ENCODE measurements at places on chromosomes 12 and 14.

- DNase-seq: no peak
These were observed 62.9 kb downstream of the RFX4 start for GRCh38 chr12:106645465-106646330.

DNA sequence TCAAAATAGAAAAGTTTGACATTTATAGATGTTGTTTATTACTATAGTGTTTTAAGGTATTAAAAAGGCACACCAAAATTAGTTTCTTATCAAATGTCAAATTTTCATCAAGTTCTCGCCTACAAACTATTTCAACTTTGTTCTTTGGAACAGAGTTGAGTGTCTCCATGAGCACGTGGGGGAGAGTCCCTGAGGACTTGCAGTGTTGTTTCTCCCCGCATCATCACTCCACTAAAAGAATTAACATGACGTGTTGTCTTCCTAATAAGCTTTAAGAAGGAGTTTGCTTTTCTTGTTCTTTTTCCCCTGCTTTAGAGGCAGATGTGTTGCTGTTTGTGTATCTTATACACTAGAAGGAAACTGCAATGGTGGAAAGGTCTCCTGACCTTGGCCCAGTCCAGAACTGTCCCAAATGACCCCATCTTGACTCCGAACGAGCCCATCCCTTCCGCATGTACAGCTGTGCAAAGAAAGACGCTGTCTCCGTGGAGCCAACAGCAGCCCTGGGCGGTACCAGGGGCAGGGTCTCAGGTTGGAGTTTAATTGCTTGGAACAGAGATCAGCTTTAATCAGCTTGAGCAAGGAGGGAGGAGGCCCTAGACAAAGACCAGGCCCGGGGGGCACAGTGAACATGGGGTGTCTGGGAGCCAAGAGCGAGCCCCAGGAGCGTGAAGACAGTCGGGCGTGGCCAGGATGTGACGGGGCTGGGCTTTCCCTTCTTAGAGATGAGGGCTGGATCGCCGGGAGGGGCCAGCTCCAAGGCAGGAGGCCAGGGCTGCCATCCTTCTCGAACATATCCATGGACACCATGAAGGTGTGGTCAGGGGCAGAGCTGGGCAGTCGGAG is 215.4 kb upstream of the RTL1 start:
- no peak for DNase-seq

- DNase-seq: no peak
These were observed 29.2 kb upstream of the SEL1L start for GRCh38 chr14:81562818-81563217.

- DNase-seq: no peak
These were observed 9.0 kb downstream of the TUBA1C start for GRCh38 chr12:49273726-49274395.

GRCh38 chr14:45976001-45976400 is 675.6 kb downstream of the RPL10L start:
- no peak for DNase-seq

DNA sequence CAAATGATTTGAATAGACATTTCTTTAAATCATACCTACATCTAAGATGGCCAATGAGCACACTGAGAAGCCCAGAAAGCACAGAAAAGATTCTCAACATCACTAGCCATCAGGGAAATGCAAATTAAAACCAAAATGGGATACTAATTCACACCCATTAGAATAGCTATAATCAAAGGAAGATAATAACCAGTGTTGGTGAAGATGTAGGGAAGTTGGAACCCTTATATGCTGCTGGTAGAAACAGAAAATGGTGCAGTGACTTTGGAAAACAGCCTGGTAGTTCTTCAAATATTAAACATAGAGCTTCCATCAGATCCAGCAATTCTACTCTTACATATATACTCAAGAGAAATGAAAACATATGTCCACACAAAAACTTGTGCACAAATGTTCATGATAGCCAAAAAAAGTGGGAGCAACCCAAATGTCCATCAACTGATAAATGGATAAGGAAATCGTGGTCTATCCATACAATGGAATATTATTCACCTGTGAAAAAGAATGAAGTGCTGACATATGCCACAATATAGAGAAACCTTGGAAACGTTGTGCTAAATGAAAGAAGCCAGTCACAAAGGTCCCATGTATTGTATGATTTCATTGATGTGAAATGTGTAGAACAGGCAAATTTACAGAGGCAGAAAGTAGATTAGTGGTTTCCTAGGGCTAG is 24.4 kb downstream of the SYNE3 start:
- no peak for DNase-seq

GRCh38 chr12:125971981-125972380 is 906.7 kb downstream of the AACS start:
- DNase-seq: no peak

GRCh38 chr14:46325777-46326176 is 325.8 kb downstream of the RPL10L start:
- no peak for DNase-seq

DNA sequence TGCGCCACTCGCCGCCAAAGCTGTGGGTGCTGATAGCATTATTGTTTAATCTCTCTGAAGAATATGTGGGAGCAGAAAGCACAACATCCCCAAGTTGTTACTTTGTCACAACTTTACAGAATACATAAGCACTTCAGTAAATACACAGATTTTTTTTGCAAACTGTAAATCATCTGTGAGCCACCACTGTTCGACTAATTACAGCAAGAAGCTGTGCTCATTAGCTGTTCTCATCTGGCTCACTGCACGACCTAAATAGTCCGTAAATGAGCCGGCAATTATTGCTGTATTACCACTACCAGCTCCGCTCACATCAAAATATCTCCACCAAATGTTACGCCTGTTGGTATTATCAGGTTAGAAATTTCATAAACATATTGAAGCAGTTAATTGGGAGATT is 228.9 kb upstream of the PRKD1 start:
- no peak for DNase-seq

DNA sequence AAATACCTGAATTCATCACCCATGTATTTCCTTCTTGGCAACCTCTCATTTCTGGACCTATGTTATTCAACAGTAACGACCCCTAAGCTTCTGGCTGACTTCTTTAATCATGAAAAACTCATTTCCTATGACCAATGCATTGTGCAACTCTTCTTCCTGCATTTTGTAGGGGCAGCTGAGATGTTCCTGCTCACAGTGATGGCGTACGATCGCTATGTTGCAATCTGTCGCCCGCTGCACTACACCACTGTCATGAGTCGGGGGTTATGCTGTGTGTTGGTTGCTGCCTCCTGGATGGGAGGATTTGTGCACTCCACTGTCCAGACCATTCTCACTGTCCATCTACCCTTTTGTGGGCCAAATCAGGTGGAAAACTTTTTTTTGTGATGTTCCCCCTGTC is 356 bp downstream of the OR4Q2 start:
- DNase-seq: no peak

- peak; percentile 57 for DNase-seq
These were observed 8.3 kb downstream of the KTN1 start for GRCh38 chr14:55588259-55588699.

- no peak for DNase-seq
These were observed 178.0 kb downstream of the GRIP1 start for GRCh38 chr12:66500841-66501240.

GRCh38 chr12:33330940-33331339 is 108.7 kb downstream of the SYT10 start:
- no peak for DNase-seq

DNA sequence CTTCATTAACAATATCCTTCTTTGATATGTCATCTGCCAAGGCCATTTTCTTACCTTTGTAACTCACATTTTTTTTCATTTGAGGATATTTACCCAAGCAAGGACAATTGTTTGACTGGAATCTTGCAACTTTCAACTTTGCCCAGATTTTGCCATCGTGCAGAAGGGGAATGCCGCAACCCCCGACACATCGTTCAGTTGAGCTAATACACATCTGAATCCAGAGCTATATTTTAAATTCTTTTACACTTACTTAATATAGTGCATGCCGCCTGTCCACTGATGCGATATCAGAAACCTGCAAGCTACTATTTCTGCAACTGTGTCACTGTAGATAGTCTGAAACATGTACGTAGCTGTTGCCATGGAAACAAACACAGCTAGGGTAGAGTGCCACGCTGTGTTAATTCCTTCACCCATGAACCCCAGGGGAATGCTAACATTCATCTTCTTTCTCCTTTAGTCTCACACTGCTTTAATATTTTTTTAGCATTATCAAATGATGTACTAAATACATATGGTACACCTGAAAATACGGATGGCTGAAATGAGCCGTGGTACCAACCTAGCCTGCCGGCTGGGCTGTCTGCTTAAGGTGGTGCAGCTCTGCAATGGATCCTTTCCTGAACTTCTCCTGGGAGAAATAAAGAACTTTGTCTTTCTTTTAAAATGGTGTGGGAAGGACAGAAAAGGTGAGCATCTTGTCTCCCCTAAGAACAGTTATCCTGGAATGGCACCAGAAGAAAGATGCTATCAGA is 77.0 kb upstream of the FOXN3 start:
- DNase-seq: no peak

GRCh38 chr14:57390806-57391516 is 575 bp downstream of the NAA30 start:
- DNase-seq: peak; percentile 63

- no peak for DNase-seq
These were observed 19.3 kb downstream of the CYP46A1 start for GRCh38 chr14:99703381-99703780.

DNA sequence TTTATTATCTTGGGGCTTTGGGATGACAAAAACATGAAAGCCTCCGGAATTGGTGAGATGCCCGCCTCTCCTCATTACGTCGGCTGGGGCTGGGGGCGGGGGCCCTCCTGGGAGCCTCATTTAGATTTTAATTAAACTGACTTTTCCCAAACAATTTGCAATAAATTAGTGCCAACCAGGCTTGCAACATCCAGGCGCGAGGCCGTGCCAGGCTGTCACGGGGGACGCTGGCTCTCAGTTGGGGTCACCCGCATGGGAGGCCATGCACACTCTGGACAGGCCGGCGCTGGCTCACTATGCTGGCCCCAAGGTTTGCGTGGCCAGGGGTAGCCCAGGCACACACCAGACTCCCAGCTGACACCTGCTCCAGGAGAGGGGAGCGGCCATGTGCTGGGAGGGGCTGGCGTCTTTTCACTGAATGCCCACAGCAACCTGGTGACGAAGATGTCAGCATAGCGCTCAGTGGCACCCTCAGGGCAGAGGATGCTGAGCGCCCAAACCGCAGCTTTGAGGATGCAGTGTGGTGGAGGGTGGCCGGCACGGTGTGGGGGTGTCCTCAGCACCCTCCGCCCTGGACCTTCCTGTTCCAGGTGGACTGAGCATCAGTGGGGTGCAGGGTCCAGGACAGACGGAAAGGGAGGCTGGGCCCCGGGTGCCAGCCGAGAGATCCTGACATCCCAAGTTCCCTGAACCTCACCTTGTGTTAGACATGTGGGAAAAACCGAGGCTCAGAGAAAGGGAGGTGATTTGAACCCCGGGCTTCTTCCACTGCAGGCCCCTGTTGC is 190.8 kb upstream of the C14orf180 start:
- no peak for DNase-seq

DNA sequence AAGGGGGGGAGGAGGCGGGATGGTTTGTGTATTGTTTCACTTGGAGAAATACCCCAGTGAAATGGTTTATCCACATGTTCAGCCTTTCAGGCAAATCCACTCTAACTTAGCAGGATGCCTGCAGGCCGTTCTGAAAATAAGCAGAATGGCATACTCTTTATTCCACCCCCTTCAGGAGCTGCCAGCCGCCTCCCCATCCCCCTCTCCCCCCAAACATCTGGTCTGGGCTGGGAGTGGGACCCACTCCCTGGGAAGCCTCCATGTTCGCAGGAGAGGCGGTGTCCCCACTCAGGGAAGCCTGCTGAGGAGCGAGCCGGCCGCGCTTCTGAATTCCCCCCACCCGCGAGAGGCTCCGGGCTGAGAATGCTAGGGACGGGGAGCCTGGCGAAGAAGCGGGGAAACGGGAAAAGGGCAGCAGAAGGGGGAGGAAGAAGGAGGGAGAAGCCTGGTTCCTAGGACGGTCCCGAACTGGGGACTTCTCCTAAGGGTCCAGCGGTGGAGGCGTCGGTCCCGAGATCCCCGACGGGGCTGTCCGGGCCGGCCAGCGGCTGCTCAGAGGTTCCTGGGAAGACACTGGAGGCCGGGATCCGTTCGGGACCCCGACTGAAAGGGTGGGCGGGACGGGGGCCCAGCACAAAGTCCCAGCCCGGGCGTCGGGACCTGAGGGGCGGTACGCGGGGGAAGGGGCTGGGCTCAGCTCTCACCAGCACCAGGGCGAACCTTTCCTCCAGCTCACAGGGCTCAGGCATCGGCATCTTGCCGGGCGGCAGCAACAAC is 666 bp downstream of the FMNL3 start:
- peak; percentile 70 for DNase-seq

- DNase-seq: peak; percentile 34
These were observed 152.9 kb upstream of the E2F7 start for GRCh38 chr12:77218278-77218677.

- peak; percentile 98 for DNase-seq
These were observed 29.6 kb downstream of the EEA1 start for GRCh38 chr12:92899386-92900001.

DNA sequence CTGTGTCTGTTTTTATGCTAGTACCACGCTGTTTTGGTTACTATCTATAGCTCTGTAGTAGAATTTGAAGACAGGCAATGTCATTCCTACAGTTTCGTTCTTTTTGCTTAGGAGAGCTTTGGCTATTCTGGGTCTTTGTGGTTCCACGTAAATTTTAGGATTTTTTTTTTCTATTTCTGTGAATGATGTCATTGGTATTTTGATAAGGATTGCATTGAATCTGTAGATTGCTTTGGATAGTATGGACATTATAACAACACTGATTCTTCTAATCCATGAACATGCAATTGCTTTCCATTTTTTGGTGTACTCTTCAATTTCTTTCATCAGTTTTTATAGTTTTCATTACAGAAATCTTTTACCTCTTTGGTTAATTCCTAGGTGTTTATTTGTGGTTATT is 345.2 kb downstream of the TMEM121 start:
- no peak for DNase-seq

GRCh38 chr12:103272949-103273348 is 222.8 kb downstream of the C12orf42 start:
- no peak for DNase-seq

- no peak for DNase-seq
These were observed 159.6 kb downstream of the CEP128 start for GRCh38 chr14:80781972-80782367.

GRCh38 chr14:25698111-25698510 is 648.2 kb upstream of the STXBP6 start:
- no peak for DNase-seq

DNA sequence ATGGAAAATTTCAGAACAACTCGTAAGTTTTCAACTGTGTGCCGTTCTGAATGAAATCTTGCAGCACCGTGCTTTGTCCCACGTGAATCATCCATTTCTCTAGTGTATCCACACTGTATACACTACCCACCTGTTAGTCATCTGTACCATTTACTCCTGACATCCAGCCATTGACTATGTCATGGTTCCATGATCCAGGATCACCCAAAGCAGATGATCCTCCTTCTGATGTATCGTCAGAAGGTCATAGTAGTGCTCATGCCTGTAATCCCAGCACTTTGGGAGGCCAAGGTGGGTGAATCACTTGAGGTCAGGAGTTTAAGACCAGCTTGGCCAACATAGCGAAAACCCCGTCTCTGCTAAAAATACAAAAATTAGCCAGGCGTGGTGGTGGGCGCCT is 122.9 kb downstream of the PPHLN1 start:
- DNase-seq: no peak

GRCh38 chr14:51540364-51540763 is 111.3 kb upstream of the FRMD6 start:
- no peak for DNase-seq

GRCh38 chr14:69571449-69572029 is 3.1 kb downstream of the CCDC177 start:
- DNase-seq: no peak

All from adipocyte (in vitro differentiated cells).